ENCODE measurements at places on chromosomes 11 and 22.

- no peak for DNase-seq
Measured at GRCh38 chr11:102306817-102307726, 10.2 kb upstream of the BIRC3 start.

DNA sequence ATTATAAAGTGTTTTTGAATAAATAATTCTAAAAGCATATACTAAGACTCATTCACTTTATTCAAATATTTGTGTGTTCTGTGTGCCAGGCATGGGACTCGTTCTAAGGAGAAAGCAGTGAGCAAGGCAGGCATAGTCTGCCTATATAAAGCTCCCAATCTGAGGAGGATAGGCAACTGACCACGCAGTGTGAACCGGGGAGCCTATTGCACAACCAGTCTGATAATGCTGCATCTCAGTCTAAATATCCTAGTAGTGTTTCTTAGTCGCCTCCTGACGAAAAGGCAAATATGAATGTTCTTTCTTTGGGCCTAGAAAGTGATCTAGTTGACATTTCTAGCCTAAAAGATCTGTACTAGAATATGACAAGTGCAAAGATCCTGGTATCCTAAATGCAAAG is 98.3 kb downstream of the C11orf65 start:
- no peak for DNase-seq

DNA sequence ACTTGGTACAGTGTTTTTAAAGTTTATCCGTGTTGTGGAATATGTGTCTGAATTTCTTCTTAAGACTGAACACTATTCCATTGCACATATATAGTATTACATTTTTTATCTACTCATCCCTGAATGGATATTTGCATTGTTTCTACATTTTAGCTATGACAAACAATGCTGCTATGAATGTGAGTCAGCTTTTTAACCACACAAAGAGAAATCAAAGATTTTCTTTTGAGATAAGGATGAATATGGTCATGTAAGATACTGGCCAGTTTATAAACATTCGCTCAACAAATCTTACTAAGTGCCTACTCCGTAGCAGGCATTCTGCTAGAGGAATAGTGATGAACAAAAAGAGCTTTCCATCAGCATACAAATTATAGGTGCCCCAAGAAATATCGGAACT is 16.5 kb upstream of the OR9G4 start:
- no peak for DNase-seq

- no peak for DNase-seq
Measured at GRCh38 chr11:65429068-65429681, 6.6 kb downstream of the NEAT1 start.

- no peak for DNase-seq
Measured at GRCh38 chr11:132839236-132839945, 692.9 kb downstream of the OPCML start.

- no peak for DNase-seq
Measured at GRCh38 chr22:33018232-33018864, 39.8 kb downstream of the SYN3 start.

DNA sequence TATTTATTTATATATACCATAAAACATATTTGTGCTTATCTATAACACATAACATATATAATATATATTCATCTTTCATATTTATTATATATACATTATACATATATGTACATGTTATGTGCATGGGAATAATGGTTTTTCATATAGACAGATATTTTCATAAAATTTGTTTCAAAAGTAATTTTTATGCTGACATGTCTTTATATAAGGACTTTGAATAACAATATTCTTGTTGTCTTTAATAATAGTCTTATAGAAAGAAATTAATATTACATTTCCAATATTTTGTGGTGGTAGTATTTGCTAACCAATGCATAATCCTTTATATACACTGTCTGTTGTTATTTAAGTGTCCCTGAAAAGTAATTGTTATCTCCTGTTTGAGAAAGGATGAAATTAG is 49.6 kb downstream of the GRM5 start:
- DNase-seq = no peak

DNA sequence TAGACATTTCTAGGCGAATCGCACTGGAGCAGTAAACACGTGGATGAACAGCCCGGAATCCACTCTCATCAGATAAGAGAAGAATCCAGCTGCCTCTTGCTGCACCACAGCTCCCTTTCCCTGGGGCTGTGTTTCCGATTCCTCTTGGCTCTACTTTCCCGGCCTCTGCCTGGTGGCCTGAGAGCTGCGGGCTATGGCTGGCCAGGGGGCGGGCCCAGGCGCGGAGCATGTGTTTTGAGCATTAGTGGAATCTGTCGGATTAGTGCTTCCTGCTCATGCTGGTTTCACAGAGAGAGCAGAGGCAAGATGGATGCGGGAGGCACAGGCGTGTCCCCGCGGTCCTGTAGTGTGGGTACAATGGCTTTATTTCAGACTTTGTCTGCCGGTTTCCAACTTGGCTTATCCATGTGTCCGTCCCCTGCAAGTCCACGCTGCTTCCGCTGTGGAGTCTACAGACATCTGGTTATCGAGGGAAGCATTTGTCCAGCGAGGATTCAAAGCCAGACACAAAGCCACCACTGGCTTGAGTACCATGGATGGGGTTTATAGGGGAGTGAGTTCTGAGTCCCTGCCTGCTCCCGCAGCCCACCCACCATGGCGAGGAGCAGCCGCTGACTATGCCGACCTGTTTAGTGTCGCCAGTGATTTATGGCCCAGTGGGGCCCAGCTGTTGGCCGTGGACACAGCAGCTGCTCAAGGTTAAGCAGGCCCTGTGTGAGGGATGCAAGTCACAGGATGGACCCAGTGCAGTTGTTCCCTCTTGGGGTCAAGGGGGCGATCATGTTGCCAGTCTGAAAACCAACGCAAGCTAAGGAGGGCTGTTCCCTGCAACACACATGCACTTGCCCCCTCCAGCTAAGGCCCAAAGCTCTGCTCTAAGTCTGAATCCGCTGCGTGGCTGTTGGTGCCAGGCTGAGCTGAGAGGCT is 43.3 kb upstream of the EP300 start:
- peak; percentile 23 for DNase-seq

DNA sequence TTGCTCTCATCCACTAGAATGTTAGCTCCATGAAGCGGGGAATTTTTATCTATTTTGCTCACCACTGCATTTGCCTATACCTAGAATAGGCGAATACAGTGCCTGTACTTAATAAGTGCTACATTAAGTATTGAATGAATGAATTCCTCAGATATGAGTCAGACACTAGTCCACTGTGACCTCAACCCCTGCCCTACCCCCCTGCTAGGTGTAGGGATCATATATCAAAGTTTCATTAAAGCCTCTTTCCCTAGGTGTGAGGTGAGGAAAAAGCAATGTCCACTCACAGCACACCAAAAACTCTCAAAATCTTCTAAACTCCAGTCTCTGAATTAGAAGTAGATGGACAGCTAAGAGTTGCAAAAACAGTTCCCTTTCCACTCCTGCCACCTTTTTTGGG is 9.8 kb upstream of the PSMA1 start:
- DNase-seq = no peak

DNA sequence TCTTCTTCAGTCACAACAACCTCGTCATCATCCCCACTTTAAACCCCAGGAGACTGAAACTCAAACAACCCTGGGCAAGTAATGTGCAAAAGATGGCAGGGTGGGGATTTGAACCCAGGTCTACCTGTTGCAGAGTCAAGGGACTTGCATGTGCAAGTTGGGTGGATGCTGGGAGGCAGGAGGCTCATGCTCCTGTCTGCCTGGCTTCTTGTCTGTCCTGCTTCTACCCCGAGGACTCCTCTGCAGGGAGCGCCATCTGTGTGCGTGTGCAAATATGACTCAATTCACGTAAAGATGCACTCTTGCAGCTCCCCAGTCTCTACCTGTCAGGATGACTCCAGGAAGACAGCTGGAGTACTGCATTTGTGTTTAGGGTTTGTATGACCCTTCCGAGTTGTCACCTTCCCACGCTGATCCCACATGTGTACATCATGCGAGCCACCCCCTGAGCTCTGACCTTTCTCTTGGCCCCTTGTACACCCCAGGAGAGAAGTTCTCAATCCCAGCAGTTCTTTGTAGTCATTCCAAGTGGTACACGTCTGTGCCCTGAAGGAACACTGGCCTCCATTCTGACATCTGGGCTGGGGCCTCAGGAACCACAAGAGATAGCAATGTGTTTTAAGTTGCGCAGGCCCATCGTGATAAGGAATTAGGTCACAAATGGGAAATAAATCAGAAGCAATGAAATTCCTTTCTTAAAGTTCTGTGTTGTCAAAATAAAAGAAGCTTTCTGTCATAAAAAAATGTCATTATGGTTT is 95.7 kb downstream of the CWC15 start:
- DNase-seq = no peak

Data from astrocyte of the cerebellum (primary cell).